ENCODE measurements at places on chromosomes 11 and 22.

- DNase-seq = no peak
Observed at GRCh38 chr11:83472806-83473205, 186.6 kb upstream of the CCDC90B start.

GRCh38 chr22:39820256-39820655 is 73.3 kb downstream of the ENTHD1 start:
- DNase-seq = peak; percentile 74

DNA sequence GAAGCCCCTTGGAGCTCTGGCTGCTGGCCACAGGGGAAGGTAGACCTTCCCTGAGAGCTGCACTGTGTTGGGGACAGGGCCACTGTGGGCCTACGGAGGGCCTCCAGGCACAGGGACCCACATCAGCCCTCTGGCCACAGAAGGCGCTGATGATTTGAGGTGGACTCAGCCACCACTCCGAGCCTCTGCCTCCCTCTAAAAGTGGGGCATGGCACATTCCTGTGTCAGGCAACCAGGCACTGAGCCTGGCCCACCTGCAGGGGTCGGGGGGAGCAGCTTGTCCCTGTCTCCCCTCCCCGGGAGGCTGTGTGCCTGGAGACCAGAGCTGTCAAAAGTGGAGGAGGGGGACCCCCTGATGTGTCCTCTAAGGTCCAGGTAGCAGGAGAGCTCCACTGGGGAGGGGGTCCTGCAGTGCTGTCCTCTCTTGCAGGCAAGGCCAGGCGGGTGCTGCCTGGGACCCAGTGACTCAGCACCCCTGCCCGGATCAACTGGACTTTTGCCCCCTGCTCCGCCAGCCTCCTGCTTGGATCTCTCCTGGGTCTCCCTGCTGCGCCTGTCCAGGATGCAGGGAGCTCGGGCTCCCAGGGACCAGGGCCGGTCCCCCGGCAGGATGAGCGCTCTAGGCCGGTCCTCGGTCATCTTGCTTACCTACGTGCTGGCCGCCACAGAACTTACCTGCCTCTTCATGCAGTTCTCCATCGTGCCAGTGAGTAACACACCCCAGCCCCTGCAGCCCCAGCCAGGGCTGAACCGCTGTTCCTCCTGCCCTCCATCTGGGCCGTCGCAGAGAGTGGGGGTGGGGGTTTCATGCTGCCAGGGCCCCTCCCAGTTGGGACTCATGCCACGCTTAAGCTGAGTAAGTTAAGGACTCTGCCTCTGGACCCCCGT is 17.5 kb upstream of the CDKN1C start:
- no peak for DNase-seq

- no peak for DNase-seq
Observed at GRCh38 chr11:1055990-1056771, 18.5 kb upstream of the MUC2 start.

- peak; percentile 36 for DNase-seq
Observed at GRCh38 chr11:130070109-130070845, 583 bp downstream of the APLP2 start.

DNA sequence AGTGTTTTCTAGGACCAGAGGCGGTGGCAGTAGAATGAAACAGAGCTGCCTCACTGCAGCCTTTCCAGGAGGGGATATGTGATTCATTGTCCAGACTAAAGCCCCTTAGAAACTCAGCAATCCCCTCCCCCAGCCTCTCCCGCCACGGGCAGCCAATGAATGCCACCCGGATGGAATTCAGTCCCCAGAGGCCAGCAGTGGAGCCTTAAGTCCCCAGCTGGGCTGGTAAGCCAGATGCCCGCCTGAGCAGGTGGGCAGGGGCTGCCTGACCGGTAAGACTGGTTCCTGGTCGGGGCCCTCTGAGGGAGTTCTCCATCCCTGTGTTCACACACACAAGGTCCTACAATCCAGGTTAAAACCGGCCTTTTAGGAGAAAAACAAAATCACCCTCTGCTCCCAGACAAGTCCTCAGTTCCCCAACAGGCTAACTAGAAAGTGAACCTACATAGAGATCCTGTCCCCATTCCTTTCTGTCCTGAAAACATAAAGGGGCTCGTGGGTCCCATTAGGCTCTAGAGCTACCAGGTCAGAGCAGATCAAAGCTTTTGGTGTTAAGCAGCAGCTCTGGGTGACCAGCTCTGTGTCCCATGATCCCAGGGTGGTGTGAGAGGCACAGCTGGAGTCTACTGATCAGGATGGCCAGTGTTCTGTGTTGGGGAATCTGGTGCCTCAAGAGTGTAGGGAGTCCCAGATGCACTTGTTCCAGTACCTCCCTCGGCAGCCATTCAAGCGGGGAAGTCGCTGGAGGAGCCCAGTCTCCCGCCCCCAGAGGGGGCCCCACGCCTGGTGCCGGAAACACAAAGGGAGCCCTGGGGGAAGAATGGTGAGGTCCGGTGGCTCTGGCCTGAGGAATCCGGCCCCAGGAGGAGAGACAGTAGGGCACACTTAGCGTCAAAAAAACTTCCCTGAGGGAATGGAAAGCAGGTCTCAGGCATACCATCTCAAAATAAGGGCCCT is 2.6 kb downstream of the PATZ1 start:
- DNase-seq = peak; percentile 80

- no peak for DNase-seq
Observed at GRCh38 chr22:31398231-31398630, 1.2 kb upstream of the DRG1 start.

GRCh38 chr11:112628676-112629075 is 332.5 kb upstream of the NCAM1 start:
- no peak for DNase-seq

GRCh38 chr11:82494988-82495432 is 238.7 kb downstream of the FAM181B start:
- DNase-seq = peak; percentile 67

DNA sequence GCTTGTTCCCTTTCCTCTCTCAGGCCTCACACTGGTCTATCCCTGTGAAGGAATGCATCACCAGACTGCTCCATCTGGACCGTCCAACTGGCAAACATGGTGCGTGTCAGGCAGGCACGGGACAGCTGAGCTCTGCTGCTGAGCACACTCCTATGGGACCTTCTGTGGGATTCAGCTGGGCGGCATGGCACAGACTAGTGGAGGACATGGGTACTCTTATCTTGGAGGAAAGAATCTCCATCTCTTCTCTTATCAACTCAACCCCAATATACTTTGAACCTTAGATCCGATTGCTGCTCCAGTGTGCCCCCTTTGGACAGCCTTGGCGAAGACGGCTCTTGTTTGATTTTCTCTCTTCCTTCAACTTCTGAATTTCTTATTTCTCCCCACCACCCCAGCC is 593.6 kb downstream of the ETS1 start:
- no peak for DNase-seq

GRCh38 chr11:68579455-68579854 is 104.9 kb upstream of the GAL start:
- DNase-seq = peak; percentile 60

- DNase-seq = no peak
Observed at GRCh38 chr11:97995874-97996273, 1024.9 kb upstream of the CNTN5 start.

DNA sequence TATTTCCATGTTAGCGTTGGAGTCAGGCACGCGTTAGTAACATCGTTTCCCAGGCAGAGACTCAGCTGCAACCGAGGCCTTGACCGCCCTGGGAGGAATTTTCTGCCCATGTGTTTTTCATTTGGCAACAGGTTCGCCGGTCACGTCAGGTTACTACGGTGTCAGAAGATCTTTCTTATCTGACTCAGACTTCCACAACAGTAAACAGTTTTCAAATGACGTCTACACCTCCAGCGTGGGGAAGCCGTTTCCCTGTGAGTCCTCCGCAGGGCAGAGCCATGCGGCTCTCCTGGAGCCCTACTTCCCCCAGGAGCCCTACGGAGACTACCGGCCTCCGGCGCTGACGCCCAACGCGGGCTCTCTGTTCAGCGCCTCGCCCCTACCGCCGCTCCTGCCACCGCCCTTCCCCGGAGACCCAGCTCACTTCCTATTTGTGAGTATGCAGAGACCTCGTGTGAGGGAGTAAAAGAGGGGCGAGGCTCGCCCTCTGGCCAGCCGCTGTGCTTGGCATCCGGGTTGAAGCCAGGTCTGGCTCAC is 14.3 kb upstream of the POU2AF3 start:
- no peak for DNase-seq

GRCh38 chr11:116376054-116376453 is 396.7 kb downstream of the BUD13 start:
- DNase-seq = no peak

DNA sequence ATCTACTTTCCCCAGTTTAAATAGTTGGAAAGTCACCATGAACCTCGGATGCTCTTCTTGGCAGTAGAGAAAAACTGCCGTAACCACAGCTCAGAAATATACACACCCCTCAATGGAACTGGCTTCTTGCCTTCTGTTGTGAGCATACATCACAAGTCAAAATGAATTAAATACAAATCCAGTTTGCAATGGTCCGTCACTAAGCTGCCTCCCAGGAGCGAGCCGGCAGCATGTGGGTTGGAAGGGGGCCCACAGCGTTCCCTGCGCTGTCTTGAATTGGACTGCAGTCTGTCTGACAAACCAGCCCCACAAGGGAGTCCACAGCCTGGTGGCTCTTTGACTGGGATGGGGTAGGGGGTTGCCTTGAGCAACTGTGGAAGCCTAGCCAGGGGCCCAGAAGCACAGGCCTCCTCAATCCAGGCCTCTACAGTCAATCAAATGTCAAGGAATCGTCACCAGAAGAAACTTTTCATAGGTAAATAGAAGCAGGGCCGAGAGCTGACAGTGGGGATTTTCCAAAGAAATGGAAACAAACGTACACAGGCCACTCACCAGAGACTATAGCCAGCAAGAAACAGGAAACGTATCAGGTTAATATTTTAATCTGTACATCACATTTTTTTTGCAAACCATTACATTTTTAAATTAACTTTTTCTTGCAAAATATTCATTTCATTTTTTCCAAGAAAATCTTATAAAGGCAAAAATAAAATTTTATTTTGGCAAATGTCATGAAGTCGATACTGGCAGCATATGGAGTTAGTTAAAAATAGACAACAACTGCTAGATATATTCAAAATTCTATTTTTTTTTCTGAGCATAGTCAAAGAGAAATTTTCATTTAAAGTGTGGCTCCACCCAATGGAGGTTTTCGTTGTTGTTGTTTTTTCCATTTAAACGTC is 38.5 kb downstream of the C11orf58 start:
- no peak for DNase-seq

- peak; percentile 36 for DNase-seq
Observed at GRCh38 chr11:72015511-72016061, 16.9 kb downstream of the IL18BP start.

GRCh38 chr11:47156333-47156732 is 20.3 kb downstream of the ARFGAP2 start:
- DNase-seq = peak; percentile 38

DNA sequence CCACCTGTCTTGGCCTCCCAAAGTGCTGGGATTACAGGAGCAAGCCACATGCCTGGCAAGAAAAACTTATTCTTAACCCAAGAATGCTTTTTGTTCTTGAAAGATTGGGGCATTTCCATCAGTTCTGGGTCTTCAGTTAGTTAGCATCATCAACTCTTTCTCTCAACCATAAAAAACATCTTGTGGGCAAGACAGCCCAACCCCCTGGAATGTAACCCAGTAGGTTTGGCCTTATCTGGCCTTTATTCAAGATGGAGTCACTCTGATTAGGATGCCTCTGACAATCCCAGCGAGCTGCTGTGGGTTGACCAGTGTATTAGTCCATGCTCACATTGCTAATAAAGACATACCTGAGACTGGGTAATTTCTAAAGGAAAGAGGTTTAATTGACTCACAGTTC is 9.2 kb upstream of the TPCN2 start:
- DNase-seq = no peak

- DNase-seq = no peak
Observed at GRCh38 chr11:74306435-74307175, 4.8 kb downstream of the P4HA3 start.

DNA sequence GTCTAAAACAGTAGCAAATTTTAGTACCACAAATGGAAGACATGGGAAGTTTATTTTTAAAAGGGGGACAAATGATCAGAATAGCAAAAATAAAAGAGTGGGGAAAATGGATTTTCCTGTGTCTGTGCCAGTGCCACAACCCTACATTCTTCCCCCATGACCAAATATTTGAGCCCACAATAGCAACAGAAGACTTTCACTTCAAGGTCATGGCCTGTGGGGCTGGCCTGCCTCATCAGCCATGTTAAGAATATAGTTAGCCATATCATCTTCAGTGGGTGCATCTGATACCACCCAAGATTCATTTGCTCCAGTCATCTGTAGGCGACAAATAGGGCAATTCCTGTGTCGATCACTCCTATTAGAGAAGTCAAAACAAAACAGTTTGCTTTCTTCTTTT is 26.3 kb downstream of the RNF141 start:
- no peak for DNase-seq

GRCh38 chr11:105000167-105000566 is 22.8 kb downstream of the CASP5 start:
- peak; percentile 6 for DNase-seq

- peak; percentile 89 for DNase-seq
Observed at GRCh38 chr11:363948-364761, 5.1 kb upstream of the B4GALNT4 start.

DNA sequence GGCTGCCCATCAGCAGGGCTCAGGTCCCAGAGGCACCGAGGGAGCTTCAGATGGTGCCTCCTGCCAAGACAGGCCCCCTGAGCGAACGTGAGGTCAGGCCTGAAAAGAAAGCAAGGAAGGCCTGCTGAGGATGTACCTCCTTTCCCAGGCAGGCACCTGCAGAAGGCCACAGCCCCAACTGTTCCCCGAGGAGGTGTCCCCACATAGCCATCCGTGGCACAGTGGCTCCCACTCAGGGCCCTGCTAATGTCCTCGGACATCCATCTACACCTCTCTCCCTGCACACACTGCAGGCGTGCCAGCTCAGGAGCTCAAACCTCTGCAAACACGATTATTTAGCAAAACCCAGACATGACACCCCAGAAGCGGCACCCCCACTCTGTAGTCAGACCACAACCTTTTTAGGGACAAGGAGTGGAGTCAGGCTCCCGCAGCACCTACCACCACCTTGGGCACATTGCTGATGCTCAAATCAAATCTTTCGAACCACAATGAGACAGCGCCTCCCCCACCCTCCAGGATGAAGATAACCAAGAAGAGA is 36.9 kb downstream of the SHANK2 start:
- DNase-seq = no peak

- DNase-seq = no peak
Observed at GRCh38 chr22:25966448-25966913, 202.8 kb upstream of the SEZ6L start.

DNA sequence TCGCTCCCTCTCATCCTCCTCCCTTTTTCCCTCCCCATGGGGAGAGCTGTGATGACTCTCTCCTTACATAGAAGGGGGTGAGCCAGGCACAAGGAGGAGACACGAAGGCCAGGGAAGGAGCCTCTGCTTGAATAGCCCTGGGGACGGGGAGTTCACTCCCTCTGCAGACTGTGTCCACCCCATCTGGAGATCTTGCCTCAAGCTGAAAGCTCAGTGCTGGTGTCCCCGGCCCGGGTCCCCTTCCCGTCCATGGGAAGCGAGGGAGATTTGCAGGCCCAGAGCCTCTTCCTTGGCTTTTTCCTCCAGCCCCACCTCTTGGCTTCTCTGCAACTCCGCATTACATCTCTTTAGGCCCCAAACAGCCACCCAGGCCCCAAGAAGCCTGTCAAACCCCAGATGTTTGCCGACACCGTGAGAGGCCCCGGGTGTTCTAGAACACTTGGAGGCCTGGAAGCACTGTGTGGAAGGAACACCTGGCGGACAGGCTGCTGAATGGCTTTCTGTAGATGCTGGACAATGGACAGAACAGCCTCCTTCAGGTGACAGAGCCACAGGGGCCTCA is 32.3 kb downstream of the LINC01488 start:
- no peak for DNase-seq

- peak; percentile 38 for DNase-seq
Observed at GRCh38 chr11:31397239-31397834, 27.7 kb downstream of the DNAJC24 start.

- DNase-seq = no peak
Observed at GRCh38 chr22:22816171-22816514, 71.5 kb upstream of the IGLL5 start.

- no peak for DNase-seq
Observed at GRCh38 chr11:134737563-134738510, 325.8 kb upstream of the B3GAT1 start.

Data from epithelial cell of esophagus (primary cell).